Activated naive CD4-positive, alpha-beta T cell treated with anti-CD3 and anti-CD28 coated beads, Interleukin-2, amount 10 ng/mL, durations not matched to agents 7 days and 5 days (primary cell): ENCODE measurements at places on chromosomes 3 and 15.

DNA sequence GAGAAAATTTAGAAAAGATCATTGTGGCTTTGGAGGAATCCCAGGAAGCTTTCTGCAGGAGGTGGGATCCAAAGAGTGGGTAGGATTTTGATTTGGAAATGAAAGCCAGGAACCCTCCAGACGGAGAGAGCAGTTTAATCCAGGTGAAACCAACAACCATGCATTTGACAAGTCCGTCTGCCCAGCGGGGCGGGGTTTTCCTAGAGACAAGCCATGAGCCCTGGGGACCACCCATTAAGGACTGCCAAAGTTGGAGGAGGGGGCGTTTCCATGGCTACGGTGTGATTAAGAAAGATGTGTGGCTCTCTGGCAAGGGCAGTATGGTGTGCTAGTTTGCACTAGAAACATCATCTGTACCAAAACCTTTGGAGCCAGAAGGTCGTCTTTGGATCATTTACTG lies 53.4 kb downstream of the SRGAP3 start:
- DNase-seq = no peak

- DNase-seq = no peak
Observed at GRCh38 chr15:71112429-71112828, 2.8 kb upstream of the THSD4 start.

- no peak for DNase-seq
Observed at GRCh38 chr3:105950881-105951600, 82.2 kb upstream of the CBLB start.

- peak; percentile 75 for DNase-seq
Observed at GRCh38 chr3:49602877-49603411, 48.7 kb downstream of the BSN start.

DNA sequence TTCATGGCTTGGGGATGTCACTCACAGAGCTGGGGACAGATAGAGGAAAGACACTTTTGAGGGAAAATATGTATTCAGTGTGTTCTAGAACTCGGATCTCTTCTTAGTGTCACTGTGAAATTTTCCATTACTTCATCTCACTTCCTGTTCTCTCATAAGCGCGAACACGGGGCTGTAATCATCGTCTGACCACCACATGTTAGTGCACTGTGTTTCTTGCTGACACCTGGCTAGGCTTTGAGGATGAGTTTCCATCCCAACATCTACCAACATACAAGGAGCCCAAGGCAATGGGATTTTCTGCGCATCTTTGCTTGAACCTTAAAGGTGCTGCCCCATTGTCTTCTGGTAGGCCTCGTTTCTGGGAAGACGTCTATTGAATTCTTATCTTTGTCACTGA lies 84.0 kb downstream of the LIPC start:
- peak; percentile 48 for DNase-seq

DNA sequence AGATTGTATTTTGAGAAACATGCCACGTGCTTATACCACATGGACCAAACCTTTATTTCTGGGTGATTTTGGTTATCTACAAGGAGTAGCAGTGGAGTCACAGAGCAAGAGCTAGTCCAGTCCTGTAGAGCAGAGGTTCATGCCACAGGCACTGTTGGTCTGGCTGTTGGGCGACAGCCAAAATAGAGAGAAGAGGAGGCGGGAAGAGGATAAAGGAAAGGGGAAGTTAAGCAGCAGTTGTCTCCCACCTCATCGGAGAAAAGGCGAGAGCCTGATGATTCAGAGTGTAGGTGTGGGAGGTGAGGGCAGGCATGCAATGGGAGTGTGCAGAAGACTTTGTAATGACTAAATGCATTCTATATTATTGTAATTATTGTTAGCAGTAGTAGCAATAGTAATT lies 237.5 kb upstream of the ROPN1 start:
- DNase-seq = no peak

DNA sequence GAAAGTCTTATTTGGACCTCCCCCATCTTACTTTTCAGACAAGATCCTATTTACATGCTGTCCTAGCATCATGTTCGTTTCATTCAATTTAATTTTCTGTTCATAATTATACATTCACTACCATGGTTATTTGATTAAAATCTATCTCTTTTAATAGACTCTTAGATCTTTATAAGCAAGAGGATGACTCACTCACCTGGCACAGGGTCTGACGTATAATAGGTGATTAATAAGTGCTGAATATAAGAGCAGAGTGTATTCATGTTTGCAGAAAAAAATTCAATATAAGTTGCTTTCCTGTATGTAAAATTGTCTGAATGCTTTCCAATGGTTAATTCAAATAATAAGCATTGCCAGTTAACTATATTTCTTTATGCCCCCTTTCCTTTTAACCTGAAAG lies 165.5 kb upstream of the CBLB start:
- DNase-seq = no peak

- no peak for DNase-seq
Observed at GRCh38 chr3:45232521-45232920, 6.4 kb upstream of the TMEM158 start.
